Activated CD8-positive, alpha-beta memory T cell treated with anti-CD3 and anti-CD28 coated beads, Interleukin-2, amount 10 ng/mL, durations not matched to agents 7 days and 5 days (primary cell): ENCODE measurements at places on chromosomes 4 and X. TPM values are rescaled to one million over a fixed set of nuclear protein-coding genes. Genes with fewer than 3 reads are reported as not detected.

DNA sequence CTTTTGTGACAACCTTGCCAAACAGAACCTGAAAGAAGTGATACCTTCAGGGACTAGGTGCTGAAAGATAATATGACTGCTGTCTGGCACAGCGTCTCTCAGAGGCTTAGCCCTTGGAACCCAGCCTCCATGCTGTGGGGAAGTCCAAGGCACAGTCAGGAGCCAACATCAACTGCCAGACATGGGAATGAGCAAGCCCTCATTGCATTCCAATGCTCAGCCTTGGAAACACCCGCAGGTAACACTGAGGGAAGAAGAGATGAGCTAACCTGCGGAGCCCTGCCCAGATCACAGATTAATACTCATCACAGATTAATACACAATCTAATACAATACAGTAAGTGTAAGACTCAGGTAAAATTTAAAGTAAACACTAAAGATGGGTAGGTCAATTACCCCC lies 31.5 kb downstream of the LDB2 start:
- DNase-seq: no peak

- DNase-seq: no peak
These were observed 15.7 kb downstream of the MAPK10 start for GRCh38 chr4:86344127-86344526.

DNA sequence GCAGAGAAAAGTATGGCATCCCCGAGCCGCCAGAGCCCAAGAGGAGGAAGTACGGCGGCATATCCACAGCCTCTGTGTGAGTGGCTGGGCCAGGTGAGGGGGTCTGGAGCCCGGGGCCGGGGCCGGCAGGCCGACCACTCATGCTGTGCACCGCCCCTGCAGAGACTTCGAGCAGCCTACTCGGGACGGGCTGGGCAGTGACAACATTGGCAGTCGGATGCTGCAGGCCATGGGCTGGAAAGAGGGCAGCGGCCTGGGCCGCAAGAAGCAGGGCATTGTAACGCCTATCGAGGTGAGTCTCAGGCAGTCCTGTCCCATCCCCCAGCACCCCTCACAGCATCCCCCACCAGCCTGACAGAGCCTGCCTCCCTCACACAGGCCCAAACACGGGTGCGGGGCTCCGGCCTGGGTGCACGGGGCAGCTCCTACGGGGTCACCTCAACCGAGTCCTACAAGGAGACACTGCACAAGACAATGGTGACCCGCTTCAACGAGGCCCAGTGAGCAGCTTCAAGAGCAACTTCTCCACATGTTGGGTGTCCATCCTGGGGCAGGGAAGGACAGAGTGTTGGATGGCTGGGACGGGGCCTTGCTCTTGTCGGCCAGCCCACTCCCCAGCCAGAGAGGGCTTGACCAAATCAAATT lies 7.4 kb upstream of the UBA1 start:
- DNase-seq: no peak

GRCh38 chr4:34920032-34920431 lies 1324.3 kb downstream of the ARAP2 start:
- DNase-seq: no peak

DNA sequence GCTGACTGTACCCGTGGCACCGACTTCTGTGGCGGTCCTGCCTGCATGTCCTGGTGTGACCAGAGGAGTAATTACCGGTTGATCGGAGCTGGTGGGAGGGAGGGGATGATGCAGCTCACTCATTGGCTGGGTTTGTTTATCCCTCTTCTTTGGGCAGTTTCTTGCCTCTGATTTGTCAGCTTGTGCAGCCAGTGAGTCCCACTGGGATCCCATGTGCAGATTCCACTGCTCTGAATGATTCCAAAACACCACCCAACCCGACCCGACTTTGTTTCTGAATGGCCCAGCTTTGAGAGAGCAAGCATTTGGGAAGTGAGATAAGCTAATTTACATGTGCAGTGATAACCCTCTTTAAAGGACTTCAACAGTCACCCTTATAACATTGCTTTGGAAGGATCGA lies 13.8 kb downstream of the FHDC1 start:
- no peak for DNase-seq

- DNase-seq: no peak
These were observed 264.6 kb upstream of the CLNK start for GRCh38 chr4:10949039-10949733.

- DNase-seq: no peak
These were observed 4.6 kb downstream of the GAB1 start for GRCh38 chr4:143341186-143341755.

DNA sequence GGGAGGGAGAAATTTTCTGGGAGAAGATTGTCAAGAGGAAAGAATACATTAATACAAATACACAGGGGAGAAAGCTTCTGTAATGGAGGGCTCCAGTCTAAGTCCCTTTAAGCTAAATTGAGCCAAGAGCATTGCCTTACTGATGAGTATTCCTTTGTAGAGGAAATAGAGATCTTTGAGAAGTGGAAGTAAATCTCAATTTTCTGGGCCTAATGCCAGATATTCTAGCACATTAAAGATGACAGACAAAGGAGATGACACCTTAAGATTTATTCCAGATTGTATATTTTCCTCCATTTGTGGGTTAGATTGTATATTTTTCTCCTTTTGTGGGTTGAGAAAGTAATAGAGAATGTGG lies 28.5 kb upstream of the SMAD1 start:
- DNase-seq: no peak

DNA sequence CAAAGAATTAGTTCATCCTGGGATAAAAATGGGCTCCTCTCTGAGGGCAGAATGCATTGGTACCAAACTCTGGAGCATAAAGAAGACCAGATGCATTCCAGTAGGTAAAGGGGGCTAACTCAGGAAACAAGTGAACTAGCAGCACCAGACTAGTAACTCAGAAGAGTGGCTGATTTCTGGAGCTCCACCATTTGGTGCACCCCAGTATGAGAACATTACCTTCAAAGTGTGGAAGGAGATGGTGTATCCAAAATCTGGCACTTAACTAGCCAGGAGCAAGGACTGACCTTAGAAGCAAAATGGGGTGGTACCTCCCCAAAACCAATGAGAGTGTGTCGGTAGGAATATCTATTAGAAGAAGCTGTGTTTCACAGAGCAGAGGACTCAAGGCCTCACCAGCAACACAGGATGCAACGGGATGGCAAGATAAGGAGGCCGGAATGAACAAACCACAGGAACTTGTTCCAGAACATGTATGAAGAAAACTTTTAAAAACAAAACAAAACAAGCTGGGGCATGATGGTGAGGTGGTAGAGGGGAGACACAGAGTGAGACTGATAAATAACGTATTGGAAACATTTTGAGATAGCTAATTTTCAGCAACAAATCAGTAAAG lies 142.3 kb downstream of the INPP4B start:
- DNase-seq: peak; percentile 42

DNA sequence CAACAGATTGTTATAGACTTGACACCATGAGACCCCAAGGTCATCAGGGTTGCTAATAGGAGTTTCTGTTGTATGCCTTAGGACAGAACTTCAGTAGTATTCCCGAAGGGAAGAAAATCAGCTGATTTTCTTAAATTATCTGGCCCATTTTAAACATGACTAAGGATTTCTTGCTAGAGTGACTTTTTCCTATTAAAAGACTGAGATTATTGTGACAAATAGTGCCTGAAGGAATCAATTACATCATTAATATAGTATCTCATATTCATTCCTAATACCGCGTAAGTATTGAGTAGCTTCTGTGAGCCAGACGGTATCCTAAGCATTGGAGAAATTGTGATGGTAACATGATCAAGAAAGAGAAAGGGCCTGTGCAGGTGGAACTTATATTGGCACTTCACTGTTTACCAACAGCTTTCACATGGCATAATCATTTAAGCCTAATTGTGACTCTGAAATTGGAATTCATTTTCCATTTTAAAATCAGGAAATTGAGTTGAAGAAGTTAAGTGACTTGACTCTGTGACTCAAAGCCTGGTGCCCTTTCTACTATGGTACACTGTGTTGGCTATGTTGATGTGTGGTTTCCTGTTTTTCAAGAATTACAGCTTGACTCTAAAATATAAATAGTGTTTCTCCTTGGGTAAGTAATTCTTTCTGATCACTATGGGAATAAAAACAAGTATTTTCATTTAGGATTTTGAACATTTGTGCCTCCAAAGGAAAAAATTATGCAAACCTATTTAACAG lies 4.1 kb downstream of the AFF1 start:
- DNase-seq: no peak

GRCh38 chr4:133465022-133465421 lies 315.9 kb downstream of the PCDH10 start:
- DNase-seq: no peak

GRCh38 chrX:63934160-63934559 lies 149.1 kb upstream of the ARHGEF9 start:
- DNase-seq: no peak

DNA sequence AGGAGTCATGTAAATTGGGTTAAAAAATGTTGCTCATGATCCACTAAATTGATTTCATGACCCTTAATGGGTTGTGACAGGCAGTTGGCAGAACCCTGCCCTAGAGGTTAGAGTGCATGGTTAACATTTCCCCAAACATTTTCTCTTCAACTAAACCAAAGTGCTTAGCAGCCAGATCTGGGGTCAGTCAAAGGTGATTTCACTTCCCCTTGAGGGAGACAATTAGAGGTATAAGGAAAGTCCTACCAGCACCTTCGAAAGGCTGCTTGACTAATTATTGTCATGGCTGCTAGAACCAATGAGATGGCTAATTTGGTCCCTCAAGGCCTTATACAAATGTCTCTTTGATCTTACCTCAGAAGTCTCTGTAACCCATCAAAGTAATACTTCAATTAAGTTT lies 30.9 kb upstream of the INTS6L start:
- no peak for DNase-seq

DNA sequence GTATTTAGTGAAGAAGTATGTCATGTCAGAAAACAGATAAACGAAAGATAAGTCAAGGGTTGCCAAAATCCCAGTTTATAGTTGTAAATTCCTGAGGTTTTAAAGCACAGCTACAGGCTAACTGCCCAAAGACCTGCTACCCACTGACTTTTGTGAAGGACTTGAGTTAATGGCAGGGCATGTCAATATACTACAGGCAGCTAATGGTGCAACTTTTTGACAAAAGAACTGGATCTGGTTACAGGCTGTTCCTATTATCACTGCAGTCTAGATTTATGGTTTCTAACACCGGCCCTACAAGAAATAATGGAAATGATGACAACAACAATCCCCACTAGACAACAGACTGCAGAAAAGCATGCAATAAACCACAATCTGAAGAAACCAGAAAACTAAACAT lies 6.4 kb downstream of the SCML2 start:
- DNase-seq: no peak

The NUDT10 gene
- 0.91 TPM for total RNA-seq

The ADAMTS3 gene
- total RNA-seq: not detected

The NLRP2B gene
- not detected for total RNA-seq

The PNMA6A gene
- 0.35 TPM for total RNA-seq

The MTHFD2L gene
- total RNA-seq: 6.8 TPM
